WTC11 (cell line): ENCODE measurements at places on chromosomes 3 and 15. TPM values are rescaled to one million over a fixed set of nuclear protein-coding genes. Genes with fewer than 3 reads are reported as not detected.

Gene PRR20G
- total RNA-seq = 0.18 TPM in 1 of 3 replicates, not detected in the others

Gene UROC1
- total RNA-seq = 0.09 TPM in 1 of 3 replicates, not detected in the others

Gene MINAR1
- total RNA-seq = 0.78 to 1.4 TPM (median 0.80 TPM) in 3 replicates

DNA sequence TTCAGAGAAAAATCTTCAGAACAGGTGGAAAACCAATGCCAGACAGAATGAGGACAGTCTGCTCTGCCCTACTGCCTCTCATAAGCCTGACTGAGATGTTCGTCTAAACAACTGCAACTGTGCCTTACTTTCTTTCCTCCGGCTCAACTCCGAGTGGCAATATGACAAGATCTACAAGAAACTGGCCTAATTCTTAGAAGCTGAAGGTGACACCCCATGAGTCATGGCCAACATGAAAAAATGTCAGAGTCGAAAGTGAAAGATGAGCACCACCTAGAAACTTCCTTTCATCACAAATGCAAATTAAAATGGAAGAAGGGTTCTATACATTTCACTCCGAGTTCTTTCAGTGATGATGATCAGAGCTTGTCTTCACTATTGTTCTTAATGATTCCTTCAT, 12.9 kb downstream of the PCYT1A start:
- H3K36me3 ChIP-seq = peaks cover 27% of the 10 kb centered on the region
- H3K27me3 ChIP-seq = no peaks in the 10 kb centered on the region
- no peak overlapping the region for H3K27ac ChIP-seq
- H3K4me3 ChIP-seq = no peak overlapping the region
- no peak for DNase-seq

- H3K27ac ChIP-seq = no peak overlapping the region
- no peak overlapping the region for H3K4me3 ChIP-seq
- no peaks in the 10 kb centered on the region for H3K27me3 ChIP-seq
- no peaks in the 10 kb centered on the region for H3K36me3 ChIP-seq
- H3K4me1 ChIP-seq = peaks cover 10% of the 10 kb centered on the region
Measured at GRCh38 chr15:85142312-85142711, 160.7 kb downstream of the PDE8A start.

DNA sequence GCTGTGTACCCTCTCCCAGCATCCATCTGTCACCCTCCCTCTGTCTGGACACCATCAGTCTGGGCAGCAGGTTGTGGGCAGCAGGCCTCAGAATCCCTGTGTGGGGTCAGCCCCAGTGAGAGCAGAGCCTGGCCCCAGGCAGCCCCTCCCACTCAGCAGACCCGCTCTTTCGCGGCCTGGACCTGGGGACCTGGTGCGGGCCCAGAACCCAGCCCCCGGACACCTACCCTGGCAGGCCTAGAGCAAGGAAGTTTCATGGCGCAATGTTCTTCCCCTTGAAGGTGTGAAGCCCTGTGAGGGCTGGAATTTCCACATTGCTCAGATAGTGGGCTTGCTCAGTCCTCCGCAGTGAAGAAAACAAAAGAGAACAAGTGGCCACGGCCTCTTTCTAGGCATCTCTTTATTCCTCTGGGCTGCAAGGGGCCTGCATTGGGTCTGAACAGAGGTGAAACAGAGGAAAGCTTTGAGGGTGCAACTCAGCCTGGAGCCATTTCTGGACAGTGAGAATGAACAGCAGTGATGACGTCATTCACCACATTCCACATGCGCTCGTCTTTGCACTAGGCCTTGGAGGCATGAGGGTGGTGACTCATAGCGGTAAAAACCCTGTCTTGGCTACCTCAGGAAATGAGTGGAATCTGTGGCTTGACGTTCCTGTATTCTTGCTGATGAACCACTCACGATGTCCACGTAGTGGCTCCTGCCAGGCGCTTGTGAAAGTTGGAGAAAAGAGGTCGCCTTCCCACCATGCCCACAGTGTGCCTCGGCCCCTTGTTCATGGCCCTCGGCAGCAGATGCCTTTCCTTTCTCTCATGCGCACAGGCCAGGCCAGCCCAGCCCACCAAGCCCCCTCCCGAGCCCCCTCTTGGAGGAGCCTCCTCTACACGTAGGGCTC, 66.1 kb downstream of the SLC30A4 start:
- no peak for DNase-seq
- H3K4me3 ChIP-seq = no peak overlapping the region
- peaks cover 12% of the 10 kb centered on the region for H3K4me1 ChIP-seq
- peaks cover 13% of the 10 kb centered on the region for H3K36me3 ChIP-seq
- H3K27me3 ChIP-seq = peaks cover 56% of the 10 kb centered on the region
- H3K27ac ChIP-seq = no peak overlapping the region

GRCh38 chr15:35717721-35718120, 171.8 kb upstream of the DPH6 start:
- peak overlapping the region; percentile 23 for H3K27ac ChIP-seq
- DNase-seq = no peak
- H3K4me1 ChIP-seq = peaks cover 25% of the 10 kb centered on the region
- H3K27me3 ChIP-seq = no peaks in the 10 kb centered on the region
- no peak overlapping the region for H3K4me3 ChIP-seq

DNA sequence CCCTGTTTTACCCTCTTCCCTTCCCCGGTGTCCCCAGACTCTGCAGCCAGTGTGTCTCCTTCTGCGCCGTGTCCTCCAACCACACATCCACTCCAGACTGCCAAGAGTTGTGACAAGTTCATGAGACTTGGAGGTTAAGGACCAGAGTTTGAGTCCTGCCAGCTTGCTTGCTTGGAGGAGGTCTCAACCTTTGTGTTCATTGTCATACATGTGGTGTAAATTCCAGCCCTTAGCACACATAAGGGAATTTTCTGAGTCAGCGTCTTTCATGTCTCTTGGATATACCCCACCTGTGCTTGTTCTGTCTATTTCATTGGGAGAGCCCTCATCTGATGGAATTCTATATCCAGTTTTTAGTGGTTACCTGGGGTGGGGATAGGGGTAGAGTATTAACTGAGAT, 13.3 kb downstream of the CORO2B start:
- no peaks in the 10 kb centered on the region for H3K27me3 ChIP-seq
- H3K4me1 ChIP-seq = peaks cover 30% of the 10 kb centered on the region
- DNase-seq = no peak
- H3K27ac ChIP-seq = no peak overlapping the region

GRCh38 chr3:174097686-174098085, 700.1 kb downstream of the NLGN1 start:
- peaks cover 37% of the 10 kb centered on the region for H3K4me1 ChIP-seq
- no peak overlapping the region for H3K27ac ChIP-seq
- H3K4me3 ChIP-seq = no peak overlapping the region
- H3K36me3 ChIP-seq = no peaks in the 10 kb centered on the region
- no peak for DNase-seq

- H3K4me1 ChIP-seq = peaks cover 5% of the 10 kb centered on the region
- H3K36me3 ChIP-seq = peaks cover 2% of the 10 kb centered on the region; the same call in 1 of the 2 replicates
- H3K27ac ChIP-seq = no peak overlapping the region
- H3K4me3 ChIP-seq = no peak overlapping the region
- no peaks in the 10 kb centered on the region for H3K27me3 ChIP-seq
- no peak for DNase-seq
Measured at GRCh38 chr3:85162905-85163304, 204.1 kb downstream of the CADM2 start.
